ENCODE measurements at places on chromosomes 2 and 18. TPM values are rescaled to one million over a fixed set of nuclear protein-coding genes. Genes with fewer than 3 reads are reported as not detected.

CCDC102B gene
- polyA plus RNA-seq = 8.6 TPM

- DNase-seq = peak; percentile 82
These were observed 91.2 kb downstream of the SMAD7 start for GRCh38 chr18:48859311-48860268.

GRCh38 chr2:237538001-237538720, 28.2 kb upstream of the PRLH start:
- DNase-seq = no peak

SFTPB gene
- polyA plus RNA-seq = 0.09 TPM

UGT1A3 gene
- polyA plus RNA-seq = not detected

DNA sequence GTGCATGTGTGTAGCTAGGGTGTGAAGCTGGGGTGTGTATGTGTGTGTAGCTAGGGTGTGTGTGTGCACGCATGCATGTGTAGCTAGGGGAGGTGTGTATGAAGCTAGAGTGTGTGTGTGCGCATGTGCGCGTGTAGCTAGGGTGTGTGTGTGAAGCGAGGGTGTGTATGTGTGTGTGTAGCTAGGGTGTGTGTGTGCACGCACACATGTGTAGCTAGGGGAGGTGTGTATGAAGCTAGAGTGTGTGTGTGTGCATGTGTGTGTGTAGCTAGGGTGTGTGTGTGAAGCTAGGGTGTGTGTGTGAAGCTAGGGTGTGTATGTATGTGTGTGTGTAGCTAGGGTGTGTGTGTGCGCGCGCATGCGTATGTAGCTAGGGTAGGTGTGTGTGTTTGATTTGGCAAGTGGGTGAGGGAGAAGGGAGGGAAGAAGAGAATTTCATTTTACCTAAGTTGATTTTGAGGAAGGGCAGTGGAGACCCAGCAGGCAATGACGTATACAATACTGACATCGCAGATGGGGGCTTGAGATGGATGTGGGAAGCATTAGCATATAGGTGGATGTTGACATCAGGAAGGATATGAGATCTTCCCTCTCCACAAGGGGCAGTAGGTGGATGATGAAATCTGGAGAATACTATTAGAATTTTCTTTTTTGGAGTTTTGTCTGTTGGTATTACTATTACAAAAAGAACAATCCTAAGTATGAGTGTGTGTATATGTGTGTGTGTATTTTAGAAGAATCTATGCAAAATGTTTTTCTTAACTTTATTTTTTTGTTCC, 70.7 kb downstream of the PRELID3A start:
- no peak for DNase-seq

UGT1A6 gene
- 2.8 TPM for polyA plus RNA-seq

INHBB gene
- not detected for polyA plus RNA-seq

DNA sequence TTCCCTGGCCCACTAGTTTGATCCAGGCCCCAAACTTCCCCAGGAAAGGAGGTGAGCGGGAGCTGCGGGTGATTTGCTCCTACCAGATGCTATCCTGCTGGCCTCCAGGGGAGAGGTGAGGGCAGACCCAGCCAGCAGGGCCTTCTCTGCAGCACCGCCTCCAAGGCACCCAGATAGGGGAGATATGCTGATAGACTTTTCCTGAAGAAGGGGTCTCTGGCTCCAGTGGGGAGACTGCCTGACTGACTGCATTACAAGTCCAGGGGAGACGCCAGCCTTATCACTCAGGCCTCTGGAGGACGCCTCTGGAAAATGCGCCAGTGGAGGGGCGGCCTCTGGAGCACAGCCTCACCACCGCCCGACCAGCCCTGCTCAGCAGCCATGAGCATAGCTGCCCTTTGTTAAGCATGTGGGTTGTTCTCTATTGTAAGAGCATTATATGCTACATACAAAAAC, 60.6 kb upstream of the SMAD7 start:
- no peak for DNase-seq

DNA sequence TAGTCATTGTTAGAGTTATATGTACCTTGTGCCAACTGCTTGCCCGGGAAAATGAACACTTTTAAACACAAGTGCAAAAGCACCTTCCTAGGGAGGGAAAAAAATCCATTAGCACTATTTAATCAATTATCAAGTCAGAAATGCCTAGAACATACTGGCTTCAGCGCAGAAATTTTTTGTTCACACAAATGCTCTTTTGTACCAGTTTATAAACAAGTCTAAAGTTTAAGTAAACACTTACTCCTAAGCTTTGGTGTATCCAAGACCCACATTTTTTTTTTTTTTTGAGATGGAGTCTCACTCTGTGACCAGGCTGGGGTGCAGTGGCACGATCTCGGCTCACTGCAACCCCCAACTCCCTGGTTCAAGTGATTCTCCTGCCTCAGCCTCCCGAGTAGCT, 30.6 kb downstream of the GFPT1 start:
- DNase-seq = no peak

GRCh38 chr2:215811409-215812345, 201.7 kb downstream of the MREG start:
- no peak for DNase-seq

- no peak for DNase-seq
These were observed 49.1 kb upstream of the ZNF638 start for GRCh38 chr2:71282493-71282892.

PIK3C3 gene
- polyA plus RNA-seq = 66.5 TPM

DNA sequence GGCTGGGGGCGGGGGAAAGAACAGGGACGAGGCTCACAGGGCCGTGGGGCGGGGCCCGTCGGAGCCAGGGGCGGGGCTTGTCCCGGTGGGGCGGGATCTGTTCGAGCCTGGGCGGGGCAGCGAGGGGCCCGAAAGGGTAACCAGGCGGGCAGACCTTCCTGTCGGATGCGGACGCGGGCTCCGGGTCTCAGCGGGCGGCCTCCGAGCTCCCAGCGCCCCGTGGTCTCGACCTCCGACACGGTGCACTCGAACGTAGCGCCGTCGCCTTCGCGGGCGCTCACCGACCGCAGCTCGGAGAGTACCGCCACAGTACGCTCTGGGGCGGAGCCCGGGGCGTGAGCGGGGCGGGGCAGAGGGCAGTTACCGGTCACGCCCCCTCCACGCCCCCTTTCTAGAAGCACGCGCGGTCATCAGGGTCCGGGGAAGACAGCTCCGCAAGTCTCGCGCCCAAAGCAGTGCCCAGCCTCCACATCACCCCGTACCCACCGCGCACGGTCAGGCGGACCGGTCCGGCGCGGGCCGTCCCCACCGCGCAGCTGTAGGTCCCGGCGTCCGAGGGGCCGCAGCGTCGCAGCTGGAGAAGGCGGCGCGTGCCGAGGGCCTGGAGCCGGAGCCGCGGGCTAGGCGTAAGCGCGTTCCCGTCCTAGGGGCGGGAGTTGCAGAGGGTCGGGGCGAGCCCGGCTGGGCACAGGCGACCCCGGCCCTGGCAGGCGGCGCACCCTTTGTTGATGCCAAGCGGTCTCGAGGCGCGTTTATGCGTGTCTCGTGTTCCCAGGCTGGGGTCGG, 8.7 kb downstream of the TMEM198 start:
- peak; percentile 84 for DNase-seq

- no peak for DNase-seq
These were observed 110.0 kb upstream of the ETAA1 start for GRCh38 chr2:67286981-67287759.

GRCh38 chr2:143702931-143703330, 573.7 kb downstream of the ARHGAP15 start:
- no peak for DNase-seq

VIT gene
- not detected for polyA plus RNA-seq

CROCC2 gene
- polyA plus RNA-seq = 0.07 TPM

- no peak for DNase-seq
These were observed 502.2 kb upstream of the SETBP1 start for GRCh38 chr18:44178476-44178875.

All from renal pelvis (tissue), 12 donors.